ENCODE measurements at places on chromosomes 11 and 22.

DNA sequence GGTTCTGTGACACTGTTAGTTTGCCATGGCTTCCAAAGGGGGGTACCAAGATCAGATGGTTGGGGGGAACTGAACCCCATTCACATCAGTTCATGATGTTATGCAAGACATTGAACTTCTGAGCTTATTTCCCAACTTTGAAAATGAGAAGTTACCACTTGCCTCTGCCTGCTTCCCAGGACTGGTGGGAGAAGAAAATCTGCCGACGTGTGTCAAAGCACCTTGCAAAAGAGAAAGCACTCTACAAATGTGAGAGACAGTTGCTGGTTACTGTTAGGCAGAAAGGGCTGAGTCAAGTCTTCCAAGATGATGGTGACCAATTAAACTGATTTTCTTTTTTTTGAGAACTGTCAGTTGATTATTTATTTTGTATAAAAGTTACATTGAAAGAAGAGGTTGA is 45.6 kb downstream of the SMCO4 start:
- no peak for DNase-seq

DNA sequence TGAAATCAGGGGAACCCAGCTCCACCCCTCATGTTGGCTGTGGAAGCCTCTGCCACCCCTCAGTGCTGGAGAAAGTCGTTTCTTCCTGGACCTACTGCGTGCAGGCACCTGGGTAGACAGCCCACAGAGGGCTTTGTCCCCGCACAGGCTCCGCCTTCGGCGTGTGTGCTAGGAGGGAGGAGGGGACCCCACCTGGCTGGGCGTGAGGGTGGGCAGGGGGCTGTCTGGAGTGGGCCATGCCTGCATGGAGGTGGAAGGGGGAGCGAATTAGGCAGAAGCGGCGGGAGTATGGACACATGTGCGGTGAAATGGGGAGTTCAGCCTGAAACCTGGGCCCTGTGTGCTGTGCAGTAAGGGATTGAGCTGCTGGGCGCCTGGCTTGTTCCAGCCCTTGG is 49.3 kb downstream of the FBLN1 start:
- no peak for DNase-seq

DNA sequence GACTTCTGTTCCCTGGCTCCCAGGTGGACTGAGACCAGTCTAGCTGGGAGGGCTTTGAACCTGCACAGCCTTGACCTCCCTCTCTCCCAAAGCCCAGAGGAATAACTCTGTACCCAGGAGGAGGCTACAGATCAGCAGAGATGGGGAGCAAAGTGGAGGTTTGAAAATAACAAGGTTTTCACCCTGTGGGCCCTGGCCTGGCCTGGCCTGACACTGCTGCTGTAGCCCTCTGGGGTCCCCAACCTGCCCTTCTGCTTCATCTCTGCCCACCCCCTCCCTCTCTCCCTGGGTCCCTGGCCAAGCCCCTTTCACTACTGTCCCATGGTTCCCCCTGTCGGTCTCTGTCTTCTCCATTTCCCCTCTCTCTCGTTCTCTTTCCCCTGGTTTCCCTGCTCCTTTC is 225.2 kb downstream of the BUD13 start:
- DNase-seq: no peak

- no peak for DNase-seq
These were observed 35.3 kb downstream of the C11orf65 start for GRCh38 chr11:108431997-108432396.

DNA sequence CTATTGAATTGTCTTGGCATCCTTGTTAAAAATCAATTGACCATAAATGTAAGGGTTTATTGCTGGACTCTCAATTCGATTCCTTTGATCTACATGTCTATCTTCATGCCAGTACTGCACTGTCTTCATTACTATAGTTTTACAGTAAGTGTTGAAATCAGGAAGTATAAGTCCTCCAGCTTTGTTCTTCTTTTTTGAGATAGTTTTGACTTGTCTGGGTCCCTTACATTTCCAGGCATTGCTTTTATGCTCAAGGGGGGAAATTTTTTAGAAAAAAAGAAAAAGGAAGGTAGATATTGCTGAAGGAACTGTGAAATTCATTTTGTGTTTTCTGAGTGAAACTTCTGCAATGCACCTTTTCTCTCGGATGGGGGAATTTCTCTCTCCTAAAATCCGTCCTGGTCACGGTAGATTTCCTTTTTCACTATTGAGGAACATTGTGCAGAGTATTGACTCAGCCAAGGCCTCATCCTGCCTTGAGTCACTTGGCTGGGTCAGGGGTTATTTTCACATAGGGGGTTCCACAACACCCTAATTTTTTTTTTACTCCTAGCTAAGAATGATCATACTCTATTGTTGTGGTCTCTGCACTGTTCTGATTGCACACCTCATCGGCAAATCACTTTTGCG is 2.8 kb upstream of the ACER3 start:
- DNase-seq: no peak

GRCh38 chr22:27405672-27406388 is 395.7 kb downstream of the MN1 start:
- peak; percentile 32 for DNase-seq

DNA sequence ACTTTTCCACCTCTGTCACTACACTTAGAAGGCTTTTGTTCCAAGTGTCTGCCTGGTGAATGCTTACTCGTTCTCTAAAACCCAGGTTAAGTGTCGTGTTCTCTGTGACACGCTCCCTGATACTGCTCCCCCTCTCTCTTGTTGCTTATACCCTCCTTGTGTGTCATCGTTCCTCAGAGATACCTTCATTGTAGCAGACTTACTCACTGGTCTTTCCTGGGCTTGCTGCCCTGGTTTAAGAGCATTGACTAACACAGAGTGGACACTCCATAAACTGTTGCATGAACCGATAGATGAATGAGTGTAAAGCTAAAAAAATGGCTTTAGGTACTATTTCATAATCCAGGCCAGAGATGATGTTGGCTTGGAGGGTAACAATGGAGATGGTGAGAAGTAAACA is 171.3 kb downstream of the GRIK4 start:
- no peak for DNase-seq

DNA sequence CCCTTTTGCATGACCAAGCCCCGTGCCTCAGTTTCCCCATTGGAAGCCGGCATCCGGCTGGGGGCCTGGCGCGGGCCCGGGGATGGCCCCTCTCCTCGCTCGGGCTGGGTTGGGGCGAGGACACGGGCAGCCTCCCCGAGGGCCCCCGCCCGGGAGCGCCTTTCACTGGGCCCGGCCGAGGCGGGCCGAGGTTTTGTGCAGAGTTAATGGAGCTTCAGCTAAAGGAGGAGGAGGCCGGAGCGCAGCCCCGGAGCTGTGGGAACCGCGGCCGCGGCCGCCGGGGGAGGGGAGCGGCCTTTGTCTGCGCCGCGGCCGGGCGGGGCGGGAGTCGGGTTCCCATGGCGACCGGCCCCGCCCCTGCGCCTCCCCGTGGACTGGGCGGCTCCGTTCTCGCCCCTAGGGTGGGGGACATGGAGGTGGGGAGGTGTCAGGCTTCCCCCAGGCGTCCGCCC is 1.4 kb upstream of the MAPK11 start:
- DNase-seq: peak; percentile 96

DNA sequence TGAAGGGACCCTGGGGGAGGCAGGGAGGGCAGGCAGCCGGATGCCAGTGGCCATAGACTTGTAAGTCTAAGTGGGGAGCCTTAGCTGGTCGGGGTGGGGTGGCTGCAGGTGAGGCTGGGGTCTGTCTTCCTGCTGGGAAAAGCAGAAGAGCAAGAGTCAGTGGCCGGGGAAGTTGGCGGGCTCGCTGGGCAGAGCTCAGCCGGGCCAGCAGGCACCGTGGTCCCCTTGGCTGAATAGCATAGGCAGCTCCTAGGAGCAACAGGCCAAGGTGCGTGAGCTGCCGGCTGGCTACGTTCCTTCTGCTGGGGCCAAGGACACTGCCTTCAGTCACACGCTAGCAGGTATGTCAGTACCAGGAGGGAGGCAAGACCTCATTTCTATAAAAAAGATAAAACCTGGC is 67.8 kb upstream of the A4GALT start:
- DNase-seq: no peak

DNA sequence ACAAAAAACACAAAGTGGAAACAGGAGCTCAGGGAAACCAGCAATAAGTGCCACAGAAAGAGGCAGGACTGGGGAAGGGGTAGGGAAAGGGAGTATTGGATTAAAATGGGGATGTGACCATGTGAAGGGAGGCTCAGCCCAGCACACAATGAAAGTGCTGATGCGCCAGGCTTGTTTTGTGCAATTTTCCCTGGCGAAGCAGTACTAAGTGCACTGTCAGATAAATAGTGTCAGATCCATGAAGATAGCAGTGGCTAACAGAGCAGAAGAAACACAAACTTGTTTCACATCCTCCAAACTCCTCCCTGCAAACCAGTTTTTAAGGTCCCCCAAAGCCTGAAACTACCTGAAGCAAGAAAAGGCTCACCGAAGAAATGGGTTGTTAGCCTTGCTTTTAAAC is 50.7 kb upstream of the RAPSN start:
- peak; percentile 27 for DNase-seq

DNA sequence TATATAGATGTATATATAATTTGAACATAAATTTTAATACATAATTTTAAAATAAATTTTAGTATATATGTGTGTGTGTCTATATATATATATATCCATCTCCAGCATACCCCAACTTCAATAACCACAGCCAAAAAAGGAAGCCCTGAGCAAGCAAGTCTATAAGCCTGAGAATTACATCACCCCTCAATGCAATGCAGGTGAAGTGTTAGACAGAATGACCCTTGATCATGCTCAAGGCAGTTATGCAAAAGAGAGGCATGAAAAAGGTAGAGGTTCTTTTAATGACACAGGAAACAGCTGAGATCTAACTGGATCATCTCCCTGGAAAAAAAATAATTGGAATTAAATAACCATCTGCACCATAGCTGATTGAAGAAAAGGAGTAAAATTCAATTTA is 557.9 kb upstream of the ANO5 start:
- DNase-seq: peak; percentile 72

DNA sequence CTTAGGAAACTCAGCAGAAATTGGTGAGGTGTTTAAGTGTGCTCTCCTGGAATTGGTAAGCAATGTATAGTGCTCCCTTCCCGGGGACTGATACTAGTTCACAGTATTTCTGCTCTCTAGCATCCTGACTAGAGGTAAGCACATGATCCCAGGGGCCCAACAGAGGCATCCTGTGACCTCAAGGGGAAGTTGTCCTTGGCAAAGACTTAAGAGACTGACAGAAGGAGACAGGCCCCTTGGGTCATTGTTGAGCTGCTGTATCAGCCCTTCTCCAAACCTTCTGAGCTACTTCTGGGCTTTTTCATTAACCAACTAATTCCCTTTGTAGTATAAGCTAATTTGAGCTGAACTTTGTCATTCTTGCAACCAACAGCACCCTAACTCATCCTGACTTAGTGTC is 4.3 kb upstream of the TBC1D22A start:
- DNase-seq: no peak

- DNase-seq: peak; percentile 73
These were observed 79.9 kb upstream of the PRR5 start for GRCh38 chr22:44622147-44622427.
